ENCODE measurements at places on chromosomes 2 and 18.

GRCh38 chr2:119198240-119198840, 25.3 kb upstream of the STEAP3 start:
- no peak for DNase-seq

DNA sequence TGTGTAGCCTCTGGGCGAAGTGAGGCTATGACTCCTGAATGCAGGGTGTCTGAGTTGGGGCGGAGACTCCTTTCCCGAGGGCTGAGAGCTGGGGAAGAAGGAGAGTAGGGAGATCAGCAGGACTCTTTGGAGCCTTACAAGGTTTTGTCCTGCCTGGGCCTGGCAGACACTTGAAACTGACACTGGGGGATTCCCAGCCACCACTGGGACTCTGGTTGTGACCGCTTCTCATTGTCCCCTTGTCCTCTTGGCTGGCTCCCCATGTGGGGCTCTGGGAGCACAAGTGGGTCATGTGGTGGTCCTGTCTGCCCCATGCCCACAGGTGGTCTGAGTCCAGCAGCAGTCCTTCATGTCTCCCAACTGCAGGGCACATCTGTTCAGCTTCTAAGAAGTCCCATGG, 78.2 kb upstream of the MGAT4A start:
- no peak for DNase-seq

DNA sequence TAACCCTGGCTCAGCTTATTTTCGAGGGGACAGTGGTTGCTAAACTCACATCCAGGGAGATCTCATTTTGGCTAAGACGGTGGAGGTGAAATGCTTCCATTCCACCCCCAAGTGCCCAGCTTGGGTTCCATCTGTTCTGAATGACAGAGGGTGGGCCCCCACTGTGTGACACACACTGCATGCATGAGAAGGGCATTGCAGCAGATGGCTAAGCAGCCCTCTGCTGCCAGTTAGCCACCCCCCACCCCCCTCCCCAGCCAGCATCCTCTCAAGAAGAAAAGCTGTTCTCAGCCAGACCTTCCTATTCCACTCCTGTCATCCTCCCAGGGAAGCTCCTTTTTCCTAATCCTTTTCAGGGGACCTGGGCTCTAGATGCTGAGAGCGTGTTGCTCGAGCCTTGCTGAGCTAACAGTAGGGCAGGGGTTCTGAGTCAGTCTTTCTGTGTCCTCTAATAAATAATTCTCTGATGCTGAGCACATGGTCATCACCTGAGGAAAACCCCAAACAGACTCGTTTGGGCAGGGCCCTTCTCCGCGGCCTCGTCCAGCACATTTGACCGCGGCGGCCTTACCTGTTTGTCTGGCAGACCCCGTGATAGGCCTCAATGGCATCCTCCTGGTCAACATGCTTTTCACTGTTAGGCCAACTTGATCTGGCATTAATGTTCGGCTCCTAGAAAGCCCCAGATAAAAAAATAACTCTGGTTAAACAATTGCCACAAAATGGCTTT, 49.5 kb upstream of the ACAA2 start:
- DNase-seq: no peak

- no peak for DNase-seq
These were observed 82.0 kb downstream of the PHLPP1 start for GRCh38 chr18:62797329-62797728.

DNA sequence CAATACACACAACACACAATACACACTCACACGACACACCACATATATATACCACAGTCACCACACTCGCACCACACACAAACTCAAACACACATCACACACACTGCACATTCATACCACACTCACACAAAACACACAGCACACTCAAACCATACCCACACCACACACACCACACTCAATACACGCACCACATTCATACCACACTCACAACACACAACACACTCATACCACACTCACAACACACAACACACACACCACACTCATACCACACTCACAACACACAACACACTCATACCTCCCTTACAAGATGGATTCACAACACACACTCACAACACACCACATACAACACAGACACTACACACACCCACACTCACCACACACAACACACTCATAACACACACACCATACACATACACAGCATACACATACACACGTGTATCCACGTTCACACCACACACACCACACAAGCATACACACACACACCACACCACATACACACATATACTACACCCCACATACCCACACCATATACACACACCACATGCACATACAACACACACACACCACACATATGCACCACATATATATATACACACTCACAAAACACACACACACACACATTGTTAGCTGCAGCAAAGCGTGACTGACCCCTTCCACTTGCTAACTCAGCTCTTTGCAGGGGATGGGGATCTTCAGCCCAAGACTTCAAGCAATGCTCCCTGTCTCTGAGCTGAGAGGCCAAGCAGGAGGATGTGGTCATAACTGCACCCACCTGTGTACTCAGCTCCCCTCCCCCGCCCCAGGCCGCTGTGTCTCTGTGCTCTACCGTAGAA, 59.0 kb downstream of the SDC1 start:
- DNase-seq: no peak

- no peak for DNase-seq
These were observed 62.2 kb downstream of the SPIRE1 start for GRCh38 chr18:12595571-12596255.

Measured in activated naive CD8-positive, alpha-beta T cell treated with anti-CD3 and anti-CD28 coated beads, Interleukin-2, amount 50 U/mL, for 16 hours (primary cell).